ENCODE measurements at places on chromosomes 12 and 14.

DNA sequence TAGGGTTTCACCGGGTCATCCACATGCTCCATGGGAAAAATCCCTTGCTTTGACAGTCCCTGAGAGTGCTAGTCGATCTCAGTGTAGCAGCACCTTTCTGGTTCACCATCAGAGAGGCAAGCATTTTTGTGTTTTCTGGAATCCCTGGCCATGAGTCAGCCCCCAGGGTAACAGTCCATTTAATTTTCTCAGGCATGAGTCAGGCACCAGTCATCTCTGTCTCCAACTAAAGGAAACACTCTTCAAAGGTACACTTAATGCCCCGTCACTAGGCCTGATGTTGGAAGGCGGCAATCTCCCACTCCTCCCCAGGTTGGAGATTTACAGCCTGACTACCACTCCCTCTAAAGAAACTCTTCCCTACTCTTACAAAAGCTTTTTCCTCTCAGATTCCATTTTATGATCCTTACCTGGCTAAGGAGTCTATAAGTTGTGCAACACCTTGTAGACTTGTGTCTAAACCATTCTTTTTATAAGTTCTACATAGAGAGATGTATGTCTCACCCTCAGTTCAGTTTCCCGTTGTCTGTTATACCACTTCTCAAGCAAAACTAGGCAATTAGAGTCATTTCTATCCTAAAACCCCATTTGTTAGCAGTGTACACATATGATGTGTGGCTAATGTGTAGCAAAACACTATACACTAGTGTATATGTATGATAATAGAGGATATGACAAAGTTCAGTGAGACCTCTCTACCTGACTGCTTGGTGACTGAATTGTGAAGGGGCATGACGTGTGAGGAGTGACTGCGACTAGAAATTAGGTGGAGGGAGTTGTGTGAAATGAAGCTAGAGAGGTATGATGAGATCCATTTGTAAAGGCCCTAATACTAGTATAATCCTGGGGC, 24.6 kb downstream of the TMEM19 start:
- no peak for DNase-seq

DNA sequence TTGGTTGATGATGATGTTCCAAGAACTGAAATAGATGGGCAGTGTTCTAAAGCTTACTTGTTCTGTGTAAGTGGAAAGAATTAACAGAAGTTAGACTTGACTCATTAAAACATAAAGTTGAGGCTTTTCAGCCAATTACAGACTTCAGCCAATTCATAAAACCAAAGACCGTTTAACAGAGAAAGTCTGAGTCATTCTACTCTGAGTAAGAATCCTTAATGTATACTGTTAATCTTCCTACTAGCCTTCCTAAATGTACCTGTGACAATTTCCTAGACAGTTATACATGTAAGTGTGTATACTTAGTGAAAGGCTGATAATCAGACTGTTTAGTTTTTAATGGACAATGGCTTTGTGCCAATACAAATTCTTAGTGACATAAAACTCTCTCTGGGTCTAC, 681.0 kb downstream of the RPL10L start:
- DNase-seq: no peak

GRCh38 chr14:33914676-33915516, 36.0 kb downstream of the EGLN3 start:
- no peak for DNase-seq

DNA sequence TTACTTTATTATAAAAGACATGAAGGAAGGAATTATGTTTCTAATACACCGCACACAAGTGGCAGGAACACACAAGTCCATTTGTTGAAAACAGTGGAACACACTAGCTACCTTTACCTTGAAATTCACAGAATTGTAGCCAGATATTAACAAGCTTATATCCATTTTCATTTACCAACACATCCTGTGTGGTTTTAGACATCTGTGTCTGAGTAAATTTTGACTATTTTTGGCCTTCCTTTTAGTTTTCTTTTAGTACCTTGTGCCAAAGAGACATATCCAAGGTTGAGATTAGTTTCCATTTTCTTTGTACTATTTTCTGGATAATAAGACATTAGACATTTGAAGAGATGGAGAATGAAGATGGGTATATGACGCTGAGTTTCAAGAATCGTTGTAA, at the start of gene KLRF2:
KLRF2 (plus strand) TSS at position 244 of the 400 bp plus-strand sequence; CDS start at position 351, 107 bp downstream.
- DNase-seq: no peak

All from stimulated activated CD4-positive, alpha-beta T cell treated with anti-CD3 and anti-CD28 coated beads, Interleukin-1b, Interleukin-23, amount 100 ng/mL, for 4 hours (primary cell).